ENCODE measurements at places on chromosomes 4 and X.

- no peak for DNase-seq
Measured at GRCh38 chr4:123651066-123651465, 254.5 kb downstream of the SPRY1 start.

GRCh38 chr4:141002323-141002805, 130.9 kb downstream of the RNF150 start:
- no peak for DNase-seq

DNA sequence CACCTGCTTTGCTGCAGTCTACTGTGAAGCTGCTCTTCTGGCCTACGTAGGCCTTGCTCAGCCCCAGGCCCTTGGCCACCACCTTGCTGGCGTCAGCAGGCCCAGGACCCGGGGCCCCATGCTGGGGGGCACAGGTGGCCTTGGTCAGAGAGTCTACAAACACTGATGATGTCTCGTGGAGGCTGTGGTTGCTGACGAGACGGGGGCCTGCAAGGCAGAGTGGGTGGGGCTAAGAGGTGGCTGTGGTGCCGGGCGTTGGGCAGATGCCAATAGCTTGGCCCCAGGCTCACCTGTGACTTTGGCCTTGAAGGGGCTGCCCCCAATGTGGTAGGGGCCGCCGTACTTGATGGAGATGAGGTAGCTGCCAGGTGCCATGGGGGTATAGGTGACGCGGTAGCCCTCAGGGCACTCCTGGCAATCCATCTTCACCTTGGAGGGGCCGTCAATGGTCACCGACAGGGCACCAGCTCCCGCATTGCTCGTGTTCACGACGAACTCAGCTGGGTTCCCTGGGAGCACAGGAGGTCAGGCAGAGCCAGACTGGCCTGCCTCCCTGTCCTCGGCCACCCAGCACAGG, 25.0 kb downstream of the FLNA start:
- no peak for DNase-seq

- no peak for DNase-seq
Measured at GRCh38 chrX:99142745-99143144, 1267.3 kb downstream of the PCDH19 start.

DNA sequence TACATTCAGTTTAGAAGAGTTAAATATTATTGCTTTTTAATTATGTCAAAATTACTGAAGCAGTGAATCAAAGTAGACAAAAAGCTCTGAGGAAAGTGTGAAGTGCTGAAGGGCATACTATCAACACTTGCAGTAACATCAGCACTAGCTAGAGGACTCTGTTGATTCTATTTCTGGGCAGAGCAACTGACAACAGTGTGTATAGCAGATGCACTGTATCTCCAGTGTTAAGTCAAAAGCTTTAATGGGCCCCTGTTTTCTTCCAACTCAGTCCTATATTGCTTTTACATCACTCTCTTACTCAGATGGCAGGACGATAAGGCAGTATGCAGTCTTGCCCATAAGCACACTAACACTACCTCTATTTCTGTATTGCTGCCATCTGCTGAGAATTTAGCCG, 435.2 kb upstream of the AMOT start:
- DNase-seq, result no peak
